ENCODE measurements at places on chromosomes 7 and 10. TPM values are rescaled to one million over a fixed set of nuclear protein-coding genes. Genes with fewer than 3 reads are reported as not detected.

Gene LRIT1
- not detected for total RNA-seq

DNA sequence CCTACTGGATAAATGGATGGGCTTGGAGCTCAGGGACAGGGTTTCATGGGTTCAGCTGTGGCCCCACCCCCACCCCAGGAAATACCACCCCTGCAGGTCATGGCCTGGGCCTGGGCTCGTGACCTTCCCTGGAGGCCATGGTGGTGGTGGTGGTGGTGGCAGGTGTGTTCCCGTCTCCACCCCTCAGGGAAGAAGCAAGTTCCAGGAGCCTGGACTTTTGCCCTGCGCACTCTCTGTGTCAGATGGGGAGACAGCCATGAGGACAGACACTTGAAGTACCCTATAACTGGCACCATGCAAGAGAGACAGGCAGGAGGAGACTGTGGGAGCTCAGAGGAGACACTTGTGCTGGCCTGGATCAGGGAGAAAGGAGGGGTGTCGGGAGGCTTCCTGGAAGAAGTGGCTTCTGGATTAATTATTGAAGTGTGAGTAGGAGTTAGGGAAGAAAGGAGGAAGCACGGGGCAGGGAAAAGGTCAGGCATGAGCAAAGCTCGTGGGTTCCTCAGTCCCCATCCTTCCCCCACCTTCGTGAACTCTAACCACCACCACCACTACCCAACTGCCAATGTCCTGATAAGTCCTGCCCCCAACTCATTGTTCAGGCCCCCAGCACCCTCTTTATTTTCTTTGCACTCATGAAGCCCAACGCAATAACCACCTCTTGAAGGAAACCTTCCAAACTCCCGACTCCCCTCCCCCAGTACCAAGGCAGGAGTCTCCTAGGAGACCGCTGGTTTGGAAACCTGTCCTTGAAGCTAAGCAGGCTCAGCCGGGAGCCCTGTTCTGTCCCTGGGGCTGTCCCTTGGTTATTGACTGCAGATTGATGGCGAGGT lies 8.9 kb downstream of the SH2B2 start:
- no peak overlapping the region for H3K4me3 ChIP-seq
- H3K4me1 ChIP-seq = no peaks in the 10 kb centered on the region
- DNase-seq = no peak

Gene STEAP2
- 14.6 TPM for total RNA-seq

Gene SLC18A3
- total RNA-seq = not detected

Gene AHCYL2
- 117 TPM for total RNA-seq

DNA sequence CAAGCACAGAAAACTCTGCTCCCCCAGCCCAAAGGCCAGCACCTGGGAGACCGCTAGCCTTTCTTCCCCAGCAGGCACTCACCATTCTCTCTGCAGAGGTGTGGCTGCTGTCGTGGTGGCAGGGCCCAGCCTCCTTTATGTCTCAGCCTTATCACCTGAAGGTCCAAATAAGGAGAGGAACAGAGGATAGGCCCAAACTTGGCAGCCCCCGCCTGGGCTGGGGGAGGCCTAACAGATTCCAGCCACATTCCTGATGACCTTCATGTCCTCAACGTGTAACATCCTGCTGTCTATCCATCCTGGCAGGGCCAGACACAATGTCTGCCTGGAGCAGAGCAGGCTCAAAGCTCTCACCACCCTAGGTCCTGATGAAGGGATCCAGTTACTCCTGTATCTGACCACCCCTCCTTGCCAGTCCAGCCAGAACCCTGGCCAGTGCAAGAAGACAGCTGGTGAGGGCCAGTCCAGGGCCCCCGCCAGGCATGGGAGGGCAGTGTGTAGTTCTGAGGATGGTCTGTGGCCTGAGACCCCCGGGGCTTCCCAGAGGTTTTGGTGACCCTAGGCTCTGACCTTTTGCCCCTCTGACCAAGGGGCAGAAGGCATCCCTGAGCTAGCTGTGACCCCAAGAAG lies at the start of gene MYL7:
Gene MYL7 (minus strand): TSS at position 112 of the 630 bp plus-strand sequence. CDS start 27 bp downstream, at position 85.
- H3K36me3 ChIP-seq = no peaks in the 10 kb centered on the region
- no peaks in the 10 kb centered on the region for H3K27me3 ChIP-seq
- no peak within 1 kb of the TSS for H3K27ac ChIP-seq
- no peak within 1 kb of the TSS for H3K4me3 ChIP-seq
- peaks cover 8% of the 10 kb centered on the region for H3K4me1 ChIP-seq
- DNase-seq = no peak

DNA sequence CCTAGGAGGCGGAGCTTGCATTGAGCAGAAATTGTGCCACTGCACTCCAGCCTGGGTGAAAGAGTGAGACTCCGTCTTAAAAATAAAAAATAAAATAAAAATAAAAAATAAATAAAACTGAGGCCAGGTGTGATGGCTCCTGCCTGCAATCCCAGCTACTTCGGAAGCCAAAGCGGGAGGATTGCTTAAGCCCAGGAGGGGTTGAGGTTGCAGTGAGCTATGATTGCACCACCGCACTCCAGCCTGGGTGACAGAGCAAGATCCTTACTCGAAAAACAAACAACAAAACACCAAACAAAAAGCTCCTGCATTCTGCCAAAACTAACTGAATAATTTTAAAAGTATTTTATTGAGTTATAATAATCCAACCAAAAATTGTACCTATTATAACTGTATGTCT lies 36.2 kb downstream of the AGAP4 start:
- no peak overlapping the region for H3K27ac ChIP-seq
- no peaks in the 10 kb centered on the region for H3K4me1 ChIP-seq
- no peak for DNase-seq
- no peaks in the 10 kb centered on the region for H3K36me3 ChIP-seq
- H3K4me3 ChIP-seq = no peak overlapping the region

Gene ATRNL1
- total RNA-seq = 0.40 TPM

Gene SNX10
- 48.5 TPM for total RNA-seq

GRCh38 chr7:121879544-121879943 lies 6.6 kb downstream of the PTPRZ1 start:
- no peak overlapping the region for H3K27ac ChIP-seq
- no peak for DNase-seq
- H3K4me1 ChIP-seq = no peaks in the 10 kb centered on the region
- H3K4me3 ChIP-seq = no peak overlapping the region

Gene UPK3B
- 3.6 TPM for total RNA-seq

- H3K27me3 ChIP-seq = peaks cover 4% of the 10 kb centered on the region
- H3K4me3 ChIP-seq = no peak overlapping the region
- DNase-seq = no peak
- H3K36me3 ChIP-seq = no peaks in the 10 kb centered on the region
- peaks cover 19% of the 10 kb centered on the region for H3K4me1 ChIP-seq
These were observed 1.1 kb downstream of the CYP26A1 start for GRCh38 chr10:93074597-93075368.

GRCh38 chr7:148266795-148267194 lies 323.8 kb upstream of the C7orf33 start:
- peaks cover 10% of the 10 kb centered on the region for H3K4me1 ChIP-seq
- DNase-seq = no peak
- H3K4me3 ChIP-seq = no peak overlapping the region
- no peak overlapping the region for H3K27ac ChIP-seq
- no peaks in the 10 kb centered on the region for H3K36me3 ChIP-seq

Gene RNF32
- total RNA-seq = 3.5 TPM

Gene CTAGE4
- 8.2 TPM for total RNA-seq
